GM23248 (cell line): ENCODE measurements at places on chromosomes 1 and 21.

DNA sequence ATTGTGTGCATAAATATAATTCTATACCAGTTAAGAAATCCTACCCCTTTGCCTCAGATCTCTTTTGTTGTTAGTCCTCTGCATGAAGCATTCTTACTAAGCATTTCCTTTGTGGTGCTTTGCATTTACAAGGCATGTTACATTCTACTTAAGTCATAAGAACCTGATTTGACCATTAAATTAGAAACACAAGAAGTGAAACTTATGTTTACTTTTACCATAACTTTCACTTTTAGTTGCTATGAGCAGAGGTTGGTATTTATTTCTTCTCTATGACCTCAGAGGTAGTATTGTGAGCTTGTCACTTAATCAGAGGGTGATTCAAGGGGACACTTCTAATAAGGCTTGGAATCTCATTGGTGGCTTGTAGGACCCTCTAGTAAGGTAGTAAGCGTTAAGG, 9.0 kb downstream of the FAM20B start:
- peak overlapping the region; percentile 51 for H3K27ac ChIP-seq
- no peak overlapping the region for H3K4me3 ChIP-seq
- H3K4me1 ChIP-seq = peaks cover 70% of the 10 kb centered on the region
- peak; percentile 80 for DNase-seq

DNA sequence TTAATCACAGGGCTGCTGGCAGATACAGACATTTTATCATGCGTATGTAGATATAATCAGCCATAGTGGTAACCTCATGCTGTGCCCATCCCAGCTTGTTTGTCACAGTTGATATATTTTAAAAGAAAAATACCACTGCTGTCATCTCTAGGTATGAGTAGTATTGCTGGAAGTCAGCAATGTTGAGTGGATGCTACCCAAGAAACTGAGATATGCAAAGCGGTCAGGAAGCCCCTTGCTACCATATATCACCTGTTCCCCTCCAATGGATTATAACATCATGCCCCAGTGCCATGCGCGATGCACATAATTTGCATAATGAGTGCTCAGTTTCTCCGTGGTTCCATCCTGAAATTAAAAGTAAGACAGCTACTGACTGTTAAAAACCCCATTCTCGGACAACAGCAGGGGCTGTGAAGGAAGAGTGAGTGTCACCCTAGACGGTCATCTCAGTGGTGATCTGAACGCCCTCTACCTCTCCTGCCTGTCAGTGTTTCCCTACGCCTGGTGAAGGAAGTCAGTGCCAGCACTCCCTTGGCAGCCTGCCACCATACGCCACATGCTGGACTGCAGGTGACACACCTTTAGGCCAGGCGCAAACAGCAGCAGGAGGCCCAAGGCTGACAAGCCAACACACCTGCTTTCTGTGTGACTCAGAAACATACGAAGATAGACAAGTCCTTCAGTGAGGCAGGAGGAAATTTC, 2.7 kb downstream of the IL10RB start:
- H3K4me3 ChIP-seq = no peak overlapping the region
- H3K4me1 ChIP-seq = no peaks in the 10 kb centered on the region
- H3K27ac ChIP-seq = no peak overlapping the region
- H3K36me3 ChIP-seq = 0 out of 2 replicates have a peak, but pooled peaks cover 8% of the 10 kb centered on the region
- no peak for DNase-seq

- H3K27ac ChIP-seq = no peak overlapping the region
- peaks cover 59% of the 10 kb centered on the region for H3K27me3 ChIP-seq
- DNase-seq = peak; percentile 50
- H3K36me3 ChIP-seq = no peaks in the 10 kb centered on the region
- no peak overlapping the region for H3K4me3 ChIP-seq
- peaks cover 7% of the 10 kb centered on the region; the same call in 1 of the 2 replicates for H3K4me1 ChIP-seq
These were observed 4.7 kb downstream of the HES2 start for GRCh38 chr1:6414881-6415626.

DNA sequence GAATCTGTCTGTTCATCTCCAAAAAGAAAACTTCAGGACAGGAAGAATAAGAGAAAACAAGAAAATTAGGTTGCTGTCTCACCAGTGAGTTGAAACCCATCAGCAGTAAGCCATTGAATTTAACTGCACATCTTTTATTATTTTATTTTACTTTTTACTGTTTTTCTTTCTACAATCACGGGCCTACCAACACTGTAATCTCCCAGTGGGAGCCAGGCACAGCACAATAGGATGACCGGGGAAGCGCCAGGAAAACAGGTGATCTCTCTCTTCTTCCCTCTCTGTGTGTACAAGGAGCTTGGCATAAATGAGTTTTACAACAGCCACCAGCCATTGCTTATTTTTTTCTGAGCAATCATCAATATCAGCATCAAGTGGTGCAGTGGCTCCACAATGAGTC, 113.1 kb upstream of the ESRRG start:
- H3K27me3 ChIP-seq = no peaks in the 10 kb centered on the region
- no peak overlapping the region for H3K4me3 ChIP-seq
- DNase-seq = no peak
- H3K4me1 ChIP-seq = no peaks in the 10 kb centered on the region
- no peaks in the 10 kb centered on the region for H3K36me3 ChIP-seq
- no peak overlapping the region for H3K27ac ChIP-seq

DNA sequence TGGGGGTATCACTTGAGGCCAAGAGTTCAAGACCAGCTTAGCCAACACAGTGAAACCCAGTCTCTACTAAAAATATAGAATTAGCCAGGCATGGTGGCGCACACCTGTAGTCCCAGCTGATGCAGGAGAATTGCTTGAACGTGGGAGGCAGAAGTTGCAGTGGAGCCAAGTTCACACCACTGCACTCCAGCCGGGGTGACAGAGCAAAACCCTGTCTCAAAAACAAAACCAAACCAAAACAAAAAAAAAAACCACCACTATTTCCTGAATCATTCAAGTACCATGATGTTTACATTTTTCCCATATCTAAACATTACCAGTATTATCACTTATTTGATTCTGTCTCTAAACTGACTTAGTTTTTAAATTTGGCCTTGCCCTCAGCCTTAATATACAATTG, 29.5 kb downstream of the TUT4 start:
- no peak overlapping the region for H3K27ac ChIP-seq
- peaks cover 14% of the 10 kb centered on the region for H3K36me3 ChIP-seq
- no peak overlapping the region for H3K4me3 ChIP-seq
- H3K4me1 ChIP-seq = 0 out of 2 replicates have a peak, but pooled peaks cover 5% of the 10 kb centered on the region
- peak; percentile 5 for DNase-seq
- no peaks in the 10 kb centered on the region for H3K27me3 ChIP-seq

DNA sequence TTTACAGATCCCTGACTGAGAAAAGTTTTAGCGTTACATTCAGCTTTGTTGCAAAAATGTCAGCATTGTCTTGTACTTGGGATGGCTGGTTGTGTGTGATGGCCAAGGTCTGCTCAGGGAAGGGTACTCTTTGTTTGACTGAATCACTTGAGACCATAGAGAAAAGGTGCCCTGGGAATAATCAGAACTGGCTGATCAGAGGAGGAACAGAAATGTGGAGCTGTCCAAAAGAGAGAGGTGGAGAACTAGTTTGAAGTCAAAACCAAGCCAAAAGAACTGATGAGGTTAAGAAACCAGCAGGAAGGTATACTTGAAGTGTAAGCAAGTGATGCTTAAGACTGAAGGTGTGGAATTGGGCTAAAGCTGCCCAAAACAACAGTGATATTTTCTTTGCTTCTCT, 107.6 kb upstream of the LYPLAL1 start:
- H3K27me3 ChIP-seq = no peaks in the 10 kb centered on the region
- H3K4me1 ChIP-seq = peaks cover 14% of the 10 kb centered on the region
- DNase-seq = no peak
- no peaks in the 10 kb centered on the region for H3K36me3 ChIP-seq
- H3K4me3 ChIP-seq = no peak overlapping the region
- peak overlapping the region; percentile 36 for H3K27ac ChIP-seq

DNA sequence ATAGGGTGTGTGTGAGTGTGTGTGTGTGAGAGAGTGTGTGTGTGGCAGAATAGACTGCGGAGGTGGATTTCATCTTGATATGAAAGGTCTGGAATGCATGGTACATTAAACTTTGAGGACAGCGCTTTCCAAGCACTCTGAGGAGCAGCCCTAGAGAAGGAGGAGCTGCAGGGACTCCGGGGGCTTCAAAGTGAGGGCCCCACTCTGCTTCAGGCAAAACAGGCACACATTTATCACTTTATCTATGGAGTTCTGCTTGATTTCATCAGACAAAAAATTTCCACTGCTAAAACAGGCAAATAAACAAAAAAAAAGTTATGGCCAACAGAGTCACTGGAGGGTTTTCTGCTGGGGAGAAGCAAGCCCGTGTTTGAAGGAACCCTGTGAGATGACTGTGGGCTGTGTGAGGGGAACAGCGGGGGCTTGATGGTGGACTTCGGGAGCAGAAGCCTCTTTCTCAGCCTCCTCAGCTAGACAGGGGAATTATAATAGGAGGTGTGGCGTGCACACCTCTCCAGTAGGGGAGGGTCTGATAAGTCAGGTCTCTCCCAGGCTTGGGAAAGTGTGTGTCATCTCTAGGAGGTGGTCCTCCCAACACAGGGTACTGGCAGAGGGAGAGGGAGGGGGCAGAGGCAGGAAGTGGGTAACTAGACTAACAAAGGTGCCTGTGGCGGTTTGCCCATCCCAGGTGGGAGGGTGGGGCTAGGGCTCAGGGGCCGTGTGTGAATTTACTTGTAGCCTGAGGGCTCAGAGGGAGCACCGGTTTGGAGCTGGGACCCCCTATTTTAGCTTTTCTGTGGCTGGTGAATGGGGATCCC, 18.3 kb upstream of the HDAC1 start:
- H3K4me1 ChIP-seq = no peaks in the 10 kb centered on the region
- no peaks in the 10 kb centered on the region for H3K36me3 ChIP-seq
- peaks cover 18% of the 10 kb centered on the region for H3K27me3 ChIP-seq
- no peak overlapping the region for H3K27ac ChIP-seq
- DNase-seq = peak; percentile 15

DNA sequence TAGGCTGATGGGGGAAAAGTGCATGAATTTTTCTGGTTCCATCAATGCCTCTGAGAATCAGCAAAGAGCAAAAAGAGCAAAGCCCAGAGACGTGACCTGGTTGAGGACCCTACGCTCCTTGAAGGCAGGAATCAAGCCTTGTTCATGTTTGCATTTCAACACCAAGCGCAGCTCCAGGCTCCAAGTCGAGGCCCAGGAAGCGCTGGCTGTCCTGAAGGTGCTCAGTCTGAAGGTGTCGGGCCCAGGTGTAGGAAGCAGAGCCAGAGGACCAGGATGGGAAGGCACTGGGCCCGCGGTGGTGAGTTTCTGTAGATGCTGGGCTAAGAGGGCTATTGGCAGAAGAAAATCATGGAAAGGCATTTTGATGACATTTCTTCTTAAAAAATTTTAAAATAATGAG, 25.6 kb upstream of the KCNE2 start:
- H3K36me3 ChIP-seq = no peaks in the 10 kb centered on the region
- no peak overlapping the region for H3K4me3 ChIP-seq
- no peaks in the 10 kb centered on the region for H3K4me1 ChIP-seq
- no peaks in the 10 kb centered on the region for H3K27me3 ChIP-seq

- DNase-seq = no peak
- peaks cover 16% of the 10 kb centered on the region for H3K27me3 ChIP-seq
- H3K4me3 ChIP-seq = no peak overlapping the region
These were observed 31.6 kb downstream of the LHX4 start for GRCh38 chr1:180261524-180262155.

- no peaks in the 10 kb centered on the region for H3K36me3 ChIP-seq
- DNase-seq = peak; percentile 72
- H3K4me1 ChIP-seq = peaks cover 30% of the 10 kb centered on the region
- no peaks in the 10 kb centered on the region for H3K27me3 ChIP-seq
- peak overlapping the region; percentile 97 for H3K4me3 ChIP-seq
- H3K27ac ChIP-seq = peak overlapping the region; percentile 76
These were observed 1.0 kb downstream of the GALNT2 start for GRCh38 chr1:230067871-230068620.

DNA sequence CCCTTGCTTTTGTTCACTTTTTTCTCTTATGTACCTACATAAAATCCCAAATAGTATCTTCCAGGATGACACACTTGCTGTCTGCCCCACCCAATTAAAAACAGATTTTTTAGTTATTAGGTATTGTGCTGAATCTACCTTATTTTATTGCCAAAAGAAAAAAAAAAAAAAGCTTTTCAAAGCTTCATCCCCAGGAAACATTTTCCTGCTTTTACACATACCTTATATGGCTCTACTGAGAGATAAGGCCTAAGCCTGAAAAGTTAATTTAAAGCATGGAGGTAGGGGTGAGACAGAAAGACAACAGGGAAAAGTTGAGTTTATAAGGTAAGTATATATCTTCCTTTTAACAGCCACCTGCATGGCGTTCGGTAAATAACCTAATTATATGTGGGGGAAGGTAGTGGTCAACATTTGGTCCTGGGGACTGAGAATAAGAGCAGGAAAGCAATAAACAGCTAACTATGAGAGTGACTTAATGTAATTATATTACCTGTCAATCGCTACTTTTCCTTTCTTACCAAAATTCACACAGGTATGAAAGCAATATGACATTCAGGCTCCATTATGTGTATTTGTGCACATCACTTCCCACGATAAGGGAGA, 54.6 kb upstream of the BOLA1 start:
- no peaks in the 10 kb centered on the region for H3K27me3 ChIP-seq
- H3K27ac ChIP-seq = peak overlapping the region; percentile 67
- peak overlapping the region; percentile 100 for H3K4me3 ChIP-seq
- H3K36me3 ChIP-seq = no peaks in the 10 kb centered on the region
- peak; percentile 16 for DNase-seq

DNA sequence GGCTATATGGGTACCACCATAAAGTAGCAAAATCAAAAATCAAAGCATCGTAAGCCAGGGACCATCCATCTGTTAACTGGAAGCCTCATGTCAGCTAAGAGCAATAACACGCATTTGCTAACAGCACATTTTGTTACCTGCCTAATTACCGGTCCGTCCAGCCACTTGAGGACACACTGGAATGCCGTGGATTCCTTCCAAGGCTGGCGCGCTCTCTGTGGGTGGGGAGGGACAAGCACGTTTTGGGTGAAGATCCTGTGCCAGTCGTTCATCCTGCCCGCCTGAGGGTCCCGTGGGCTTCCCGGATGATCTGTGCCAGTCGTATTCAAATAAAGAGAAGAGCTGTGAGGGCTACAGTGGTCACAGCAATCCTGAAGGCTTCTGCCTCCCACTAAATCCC, 6.2 kb downstream of the NPHP4 start:
- H3K36me3 ChIP-seq = no peaks in the 10 kb centered on the region
- H3K4me3 ChIP-seq = no peak overlapping the region
- DNase-seq = no peak
- peaks cover 13% of the 10 kb centered on the region for H3K4me1 ChIP-seq
- no peak overlapping the region for H3K27ac ChIP-seq

GRCh38 chr1:185046668-185047067, 1.3 kb downstream of the RNF2 start:
- peaks cover 17% of the 10 kb centered on the region for H3K4me1 ChIP-seq
- H3K4me3 ChIP-seq = peak overlapping the region; percentile 96
- DNase-seq = peak; percentile 4

DNA sequence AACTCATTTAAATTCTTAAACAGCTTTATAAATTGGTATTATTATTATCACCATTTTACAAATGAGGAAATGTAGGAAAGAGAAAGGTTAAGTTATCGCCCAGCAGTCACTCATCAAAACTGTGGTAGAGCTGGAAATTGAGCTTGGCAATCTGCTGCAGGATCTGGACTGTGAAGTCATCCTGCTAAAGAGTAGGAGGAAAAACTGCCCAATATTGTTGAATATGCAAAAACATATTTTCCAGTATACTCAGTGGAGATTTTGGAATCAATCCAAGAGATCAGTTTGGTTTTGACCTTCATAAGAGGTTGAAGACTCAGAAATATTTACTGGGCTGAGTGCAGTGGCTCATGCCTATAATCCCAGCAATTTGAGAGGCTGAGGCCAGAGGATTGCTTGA, 16.9 kb upstream of the RC3H1 start:
- DNase-seq = peak; percentile 28
- H3K27me3 ChIP-seq = no peaks in the 10 kb centered on the region
- H3K27ac ChIP-seq = no peak overlapping the region
